Adrenal gland (tissue), 19 donors: ENCODE measurements at places on chromosomes 12 and 14. TPM values are rescaled to one million over a fixed set of nuclear protein-coding genes. Genes with fewer than 3 reads are reported as not detected.
A peak's percentile ranks its signal among the peaks of the same experiment; 100 is the strongest.

- DNase-seq = no peak
Observed at GRCh38 chr12:13387101-13387500, 190.6 kb downstream of the EMP1 start.

DNA sequence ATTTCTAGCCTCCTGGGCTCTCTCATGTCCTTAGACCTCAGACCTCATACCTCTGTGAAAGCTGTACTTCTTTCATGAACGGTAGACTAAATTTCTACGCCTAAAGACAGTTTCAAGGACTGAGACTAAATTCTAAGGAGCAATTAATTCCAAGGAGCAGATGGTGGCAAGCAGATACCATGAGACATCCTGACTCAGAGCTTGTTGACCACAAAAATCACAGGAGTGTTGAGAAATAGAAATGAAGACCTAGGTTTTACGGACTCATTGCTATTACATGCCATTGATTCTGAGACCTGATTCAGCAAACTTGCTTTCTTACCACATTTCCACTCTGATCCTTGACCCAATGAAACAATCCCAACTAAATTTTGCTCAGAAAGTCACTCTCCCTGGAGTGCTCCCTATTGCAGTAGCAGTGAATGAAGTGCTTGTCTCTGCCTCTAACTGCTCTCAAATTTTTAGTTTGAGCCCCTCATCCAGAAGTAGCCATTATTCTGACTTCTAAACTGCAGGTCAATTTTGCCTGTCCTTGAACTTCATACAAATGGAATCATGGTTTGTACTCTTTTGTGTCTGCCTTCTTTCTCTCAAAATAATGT, 52.0 kb downstream of the PEX5 start:
- DNase-seq = no peak

- DNase-seq = no peak
Observed at GRCh38 chr14:36684946-36685345, 23.3 kb downstream of the PAX9 start.

DNA sequence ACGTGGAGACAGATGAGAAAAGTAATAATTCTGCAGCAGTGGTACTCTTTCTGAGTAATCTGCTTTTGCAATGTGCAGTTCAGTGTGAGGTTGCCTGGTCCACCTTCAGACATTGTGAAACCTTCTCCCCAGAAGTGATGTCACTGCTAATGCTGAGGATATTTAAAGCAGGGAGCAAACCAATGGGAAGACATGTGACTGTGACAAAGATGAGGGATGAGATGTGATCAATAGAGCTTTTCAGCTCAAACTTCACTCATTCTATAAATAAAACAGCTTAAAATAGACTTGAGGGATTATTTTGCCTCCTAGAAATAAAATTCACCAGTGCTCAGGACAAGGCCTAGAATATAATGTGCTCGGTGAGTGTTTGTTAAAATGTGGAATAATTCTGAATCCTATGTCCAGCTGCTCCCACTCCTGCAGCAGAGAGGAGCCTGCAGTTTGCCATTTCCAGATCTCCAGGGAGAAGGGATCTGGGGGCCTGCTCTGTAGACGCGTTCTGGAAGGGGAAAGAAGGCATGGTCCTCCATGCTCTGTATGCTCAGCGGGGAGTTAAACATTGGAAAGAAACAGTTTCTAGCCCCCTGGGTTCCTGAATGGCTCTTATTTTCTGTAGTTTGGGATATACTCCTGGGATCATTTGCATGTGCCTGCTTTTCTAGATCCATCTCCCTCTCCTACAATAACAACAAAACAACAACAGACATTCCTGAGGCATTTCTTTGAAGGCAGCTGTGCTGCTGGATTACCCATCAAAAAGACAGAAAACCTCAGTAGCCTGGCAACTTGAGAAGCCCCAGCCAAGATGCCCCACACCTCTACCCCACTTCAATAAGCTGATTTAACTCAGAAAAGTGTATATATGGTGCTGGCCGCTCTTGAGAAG, 8.9 kb downstream of the SLC7A8 start:
- DNase-seq = no peak

GRCh38 chr14:20657216-20658211, 16.0 kb upstream of the OR6S1 start:
- no peak for DNase-seq

DNA sequence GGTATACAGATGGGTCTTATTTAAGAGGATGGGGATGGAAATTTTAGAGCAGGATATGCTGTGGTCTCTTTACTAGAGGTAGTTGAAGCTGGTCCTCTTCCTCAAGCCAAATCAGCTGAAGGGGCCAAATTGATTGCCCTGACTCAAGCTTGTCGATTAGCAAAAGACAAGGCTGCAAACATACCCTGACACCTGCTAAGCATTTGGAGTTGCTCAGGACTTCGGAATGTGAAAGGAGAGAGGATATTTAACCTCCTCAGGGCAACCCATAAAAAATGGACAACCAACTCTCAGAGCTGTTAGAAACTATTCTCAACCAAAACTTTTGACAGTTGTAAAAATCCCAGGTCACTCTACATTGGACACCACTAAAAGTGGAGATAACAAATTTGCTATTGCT, 15.6 kb downstream of the PTGDR start:
- DNase-seq = no peak

DNA sequence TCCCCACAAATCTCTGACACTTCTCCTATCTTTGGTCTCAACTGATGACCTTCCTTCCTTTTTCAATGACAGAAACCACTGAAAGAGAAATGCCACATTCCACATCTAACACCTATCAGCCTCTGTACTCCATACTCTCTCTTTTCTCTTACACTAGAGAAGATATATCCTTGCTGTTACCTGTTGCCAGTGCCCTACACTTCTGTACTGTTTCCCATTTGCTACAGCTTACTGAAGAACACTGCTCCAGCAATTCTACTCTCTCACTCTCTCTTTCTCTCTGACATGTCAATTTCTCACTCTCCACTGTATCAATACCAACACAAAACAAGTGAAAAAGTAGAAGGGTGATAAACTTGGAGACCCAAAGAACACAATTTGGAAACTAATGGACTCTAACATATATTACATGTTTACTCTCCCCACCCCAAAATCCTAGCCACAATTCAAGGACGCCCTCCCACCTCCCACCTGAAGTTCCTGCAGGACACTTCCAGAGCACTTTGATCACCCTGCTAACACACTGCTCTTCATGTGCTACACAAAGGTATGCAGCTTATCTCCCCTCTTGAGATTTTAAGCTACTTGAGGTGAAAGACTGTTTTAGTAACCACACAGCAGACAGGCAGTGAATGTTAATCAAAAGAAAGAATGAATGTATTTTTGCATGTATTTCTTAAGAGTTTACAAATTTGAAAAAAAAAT, 95.0 kb downstream of the MED13L start:
- DNase-seq = no peak

- peak; percentile 66 for DNase-seq
Observed at GRCh38 chr12:53232646-53233461, 845 bp upstream of the RARG start.

- no peak for DNase-seq
Observed at GRCh38 chr12:87274594-87275245, 754.5 kb downstream of the C12orf50 start.

GRCh38 chr14:38311655-38312054, 55.8 kb upstream of the CLEC14A start:
- no peak for DNase-seq

DNA sequence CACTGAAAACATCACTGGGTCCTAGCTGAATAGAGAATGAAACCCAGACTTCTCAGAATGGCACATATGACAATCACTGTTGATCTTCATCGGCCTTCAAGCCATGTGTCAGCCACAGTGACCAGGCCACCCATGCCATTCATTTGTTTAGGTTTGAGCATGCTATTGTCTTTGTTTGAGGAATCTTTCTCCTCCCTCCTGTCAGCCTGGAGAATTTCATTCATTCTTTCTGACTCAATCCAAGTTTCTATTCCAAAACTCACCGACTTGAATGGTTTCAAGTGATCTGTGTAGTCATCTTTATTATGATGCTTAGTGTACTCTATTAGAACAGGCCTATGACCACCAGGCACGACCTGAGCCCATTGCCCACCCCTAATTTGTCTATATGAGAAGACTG, 106.3 kb downstream of the ETNK1 start:
- no peak for DNase-seq

DNA sequence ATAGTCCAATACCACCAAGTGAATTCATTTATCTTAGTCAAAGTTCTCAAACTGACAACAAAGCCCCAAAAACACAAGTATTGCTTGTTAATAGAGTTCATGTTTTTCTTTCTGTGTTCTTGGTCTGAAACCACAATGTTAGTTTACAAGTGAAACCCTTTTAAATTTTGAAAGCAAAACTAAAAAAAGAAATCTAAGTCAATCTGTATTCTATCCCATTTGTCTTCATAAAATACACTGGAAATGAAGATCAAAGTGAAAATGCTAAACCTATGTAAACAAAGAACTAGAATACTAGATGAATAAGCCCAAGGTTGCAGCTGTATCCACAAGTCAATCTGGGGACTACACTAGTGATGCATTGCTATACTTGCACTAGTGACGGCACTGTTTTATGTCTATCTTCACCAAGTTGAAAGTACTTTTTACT, 10.4 kb downstream of the MAP4K5 start:
- DNase-seq = no peak

DNA sequence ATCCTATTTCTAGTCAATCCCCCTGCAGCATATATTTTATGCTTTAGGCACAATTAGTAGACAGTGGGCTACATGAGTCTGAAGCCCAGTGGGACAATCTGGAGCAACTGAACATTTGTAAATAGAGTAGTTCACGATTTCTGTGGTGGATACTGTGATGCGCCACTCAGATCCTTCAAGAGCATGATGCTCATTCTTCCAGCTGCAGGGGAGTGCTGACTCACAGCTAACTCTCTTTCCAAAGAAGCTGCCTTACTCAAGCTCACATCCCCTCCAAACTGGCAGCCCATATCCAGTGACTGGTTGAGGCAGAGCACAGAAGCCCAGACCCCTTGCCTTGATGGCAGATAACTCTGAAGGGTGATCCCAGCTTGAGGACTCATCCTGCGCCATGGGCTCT, 224.2 kb upstream of the EEA1 start:
- no peak for DNase-seq

- DNase-seq = peak; percentile 81
Observed at GRCh38 chr12:121773011-121773777, 20.3 kb downstream of the RHOF start.

DNA sequence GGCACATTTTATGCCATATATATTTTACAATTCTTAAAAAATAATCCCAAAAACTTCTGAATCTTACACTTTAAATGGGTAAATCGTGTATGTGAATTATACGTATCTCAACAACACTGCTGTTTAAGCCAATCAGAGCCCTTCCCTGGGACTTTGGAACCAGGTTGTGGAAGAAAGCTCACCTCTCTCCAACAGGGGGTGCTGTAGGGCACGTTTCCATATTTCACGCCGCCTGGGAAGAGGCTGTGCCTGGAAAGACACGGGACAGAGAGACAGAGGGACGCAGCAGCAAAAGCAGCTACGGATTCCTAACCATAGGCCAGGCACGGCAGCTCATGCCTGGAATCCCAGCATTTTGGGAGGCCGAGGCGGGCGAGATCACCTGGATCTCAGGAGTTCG, 29.4 kb upstream of the FBRSL1 start:
- DNase-seq = no peak

GRCh38 chr14:89915114-89915878, 39.2 kb downstream of the EFCAB11 start:
- peak; percentile 34 for DNase-seq

DNA sequence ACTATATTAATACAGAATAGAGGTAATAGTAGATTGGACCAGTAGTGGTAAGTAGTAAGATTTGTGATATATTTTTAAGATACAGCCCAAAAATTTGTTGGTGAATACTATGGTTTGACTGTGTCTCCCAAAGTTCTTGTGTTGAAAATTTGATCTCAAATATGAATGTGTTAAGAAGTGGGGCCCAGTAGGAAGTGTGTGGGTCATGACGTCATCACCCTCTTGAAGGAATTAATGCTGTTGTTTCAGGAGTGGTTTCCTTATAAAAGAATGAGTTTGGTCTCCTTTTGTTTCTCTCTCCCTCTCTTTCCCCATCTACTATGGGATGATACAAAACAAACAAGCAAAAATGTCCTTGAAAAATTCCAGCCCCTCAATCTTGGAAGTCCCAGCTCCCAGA, 16.3 kb downstream of the LUM start:
- no peak for DNase-seq

- DNase-seq = peak; percentile 20
Observed at GRCh38 chr12:69553628-69554248, 31.5 kb upstream of the CCT2 start.

DNA sequence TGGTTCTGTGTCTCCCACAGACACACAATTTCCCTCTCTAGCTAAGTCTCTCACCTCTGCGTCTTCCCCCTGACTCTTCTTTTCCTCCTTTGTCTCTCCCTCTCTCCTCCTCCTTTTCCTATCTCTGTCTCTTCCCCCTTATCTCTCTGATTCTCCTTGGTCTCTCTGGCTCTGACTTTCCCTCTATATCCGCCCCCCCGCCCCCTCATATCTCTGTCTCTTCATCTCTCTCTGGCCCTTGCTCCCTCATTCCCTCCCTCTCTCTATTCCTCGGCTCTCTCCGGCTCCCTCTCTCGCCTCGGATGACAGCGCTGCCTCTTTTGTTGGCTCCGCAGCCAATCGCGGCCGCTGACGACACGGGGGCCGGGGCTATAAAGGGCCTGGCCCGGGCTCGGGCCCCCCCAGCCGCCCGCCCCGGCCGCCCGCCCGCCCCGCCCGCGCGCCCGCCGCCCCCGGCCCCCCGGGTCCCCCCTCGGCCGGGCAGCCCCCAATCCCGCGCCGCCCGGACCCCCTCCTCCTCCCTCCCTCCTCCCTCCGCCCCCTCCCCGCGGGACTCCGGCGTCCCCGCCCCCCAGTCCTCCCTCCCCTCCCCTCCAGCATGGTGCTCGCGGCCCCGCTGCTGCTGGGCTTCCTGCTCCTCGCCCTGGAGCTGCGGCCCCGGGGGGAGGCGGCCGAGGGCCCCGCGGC, at the start of gene GDF11:
TSS of gene GDF11 (plus strand) at position 404 of the 687 bp plus-strand sequence. CDS start at position 599, 195 bp downstream.
- DNase-seq = peak; percentile 82

DNA sequence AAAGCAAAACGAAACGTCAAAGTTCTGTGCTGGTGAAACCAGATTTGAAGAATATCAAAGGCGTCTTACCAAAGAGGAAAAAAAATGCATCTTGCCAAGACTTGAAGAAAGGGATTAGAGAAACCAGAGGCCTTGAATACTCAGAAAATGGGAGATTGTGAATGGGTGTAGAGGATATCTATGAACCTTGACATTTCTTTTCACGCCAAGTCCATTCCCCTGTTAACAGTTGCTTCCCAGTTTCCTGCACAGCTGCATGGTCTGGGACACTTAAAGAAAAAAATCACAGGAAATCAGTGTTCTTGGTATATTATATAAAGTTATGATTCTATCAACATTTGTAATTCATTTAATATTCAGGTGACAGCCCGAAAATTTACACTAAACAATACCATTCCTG, 1.4 kb upstream of the GTF2A1 start:
- DNase-seq = no peak

GRCh38 chr12:89101440-89101839, 250.9 kb downstream of the DUSP6 start:
- no peak for DNase-seq

GRCh38 chr12:102879-103168, 36.3 kb downstream of the IQSEC3 start:
- no peak for DNase-seq

GRCh38 chr12:67661311-67662021, 12.9 kb downstream of the DYRK2 start:
- DNase-seq = no peak

The NEDD1 gene
- total RNA-seq = 11.5 TPM

The STYK1 gene
- total RNA-seq = not detected

The SERPINA6 gene
- not detected for total RNA-seq

The BATF gene
- 3.5 TPM for total RNA-seq

The OXA1L gene
- total RNA-seq = 79.9 TPM

The GYS2 gene
- total RNA-seq = not detected
